ENCODE measurements at places on chromosomes 12 and 14.
A peak's percentile ranks its signal among the peaks of the same experiment; 100 is the strongest.

DNA sequence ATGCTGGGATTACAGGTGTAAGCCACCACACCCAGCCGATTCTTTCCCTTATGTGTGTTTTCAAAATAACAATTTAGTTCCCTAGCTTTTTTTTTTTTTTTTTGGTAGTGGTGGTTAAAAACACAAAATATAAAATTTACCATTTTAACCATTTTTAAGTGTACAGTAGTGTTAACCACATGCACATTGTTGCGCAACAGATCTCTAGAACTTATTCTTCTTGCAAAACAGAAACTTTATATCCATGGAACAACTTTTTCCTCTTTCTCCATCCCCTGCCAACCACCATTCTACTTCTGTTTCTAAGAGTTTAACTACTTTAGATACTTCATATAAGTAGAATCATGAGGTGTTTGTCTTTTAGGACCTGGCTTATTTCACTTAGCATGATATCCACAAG is 1.1 kb upstream of the NDUFA12 start:
- no peak for DNase-seq

GRCh38 chr14:21868442-21869046 is 194.9 kb upstream of the OR4E1 start:
- peak; percentile 41 for DNase-seq

- peak; percentile 22 for DNase-seq
These were observed 378.7 kb downstream of the PRKD1 start for GRCh38 chr14:29548948-29549370.

- no peak for DNase-seq
These were observed 70.6 kb downstream of the C14orf132 start for GRCh38 chr14:96109596-96110355.

- DNase-seq, result no peak
These were observed 65.1 kb upstream of the SRSF5 start for GRCh38 chr14:69701857-69702256.

DNA sequence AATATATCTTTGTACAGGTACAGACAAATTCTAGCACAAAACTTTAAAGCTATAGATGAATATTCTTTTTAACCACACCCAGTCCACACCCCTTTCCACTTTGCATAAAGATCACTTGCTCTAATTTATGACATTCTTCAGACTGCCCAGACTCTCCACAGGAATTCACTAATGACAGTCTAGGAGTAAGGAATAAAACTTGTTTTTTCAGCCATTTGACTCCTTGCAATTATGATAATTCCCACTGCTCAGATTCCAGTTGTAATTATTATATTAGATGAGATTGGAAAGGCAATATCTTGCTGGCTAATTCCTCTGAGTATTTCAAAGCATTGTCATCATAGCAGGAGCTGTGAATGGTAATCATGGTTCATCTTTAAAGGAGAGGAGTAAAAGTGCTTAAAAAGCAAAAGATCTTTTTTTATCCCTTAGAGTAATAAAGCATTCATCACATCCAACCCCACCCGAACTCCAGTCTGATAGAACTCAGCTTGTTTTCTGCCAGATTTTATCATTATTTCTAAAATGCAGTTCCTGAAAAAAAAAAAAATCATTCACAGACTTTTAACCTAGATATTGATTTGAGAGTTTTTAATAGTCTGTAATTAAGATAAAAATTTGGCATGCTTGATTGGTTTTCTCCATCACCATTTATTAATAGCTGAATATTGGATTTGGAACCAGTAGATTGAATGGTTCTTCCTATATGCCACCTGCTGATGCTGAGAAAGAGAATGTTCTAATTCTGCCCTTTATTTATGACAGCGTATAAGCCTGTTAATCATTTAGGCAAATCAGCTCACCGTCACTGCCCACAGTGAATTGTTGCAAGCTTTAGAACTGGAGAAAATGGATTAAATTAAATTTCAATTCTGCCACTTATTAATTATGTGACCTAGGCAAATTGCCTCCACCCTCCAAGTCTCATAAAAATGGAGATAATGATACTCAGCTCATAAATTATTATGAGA is 93.9 kb upstream of the RASSF8 start:
- no peak for DNase-seq

- peak; percentile 44 for DNase-seq
These were observed 102.7 kb upstream of the TBX5 start for GRCh38 chr12:114508529-114509129.

DNA sequence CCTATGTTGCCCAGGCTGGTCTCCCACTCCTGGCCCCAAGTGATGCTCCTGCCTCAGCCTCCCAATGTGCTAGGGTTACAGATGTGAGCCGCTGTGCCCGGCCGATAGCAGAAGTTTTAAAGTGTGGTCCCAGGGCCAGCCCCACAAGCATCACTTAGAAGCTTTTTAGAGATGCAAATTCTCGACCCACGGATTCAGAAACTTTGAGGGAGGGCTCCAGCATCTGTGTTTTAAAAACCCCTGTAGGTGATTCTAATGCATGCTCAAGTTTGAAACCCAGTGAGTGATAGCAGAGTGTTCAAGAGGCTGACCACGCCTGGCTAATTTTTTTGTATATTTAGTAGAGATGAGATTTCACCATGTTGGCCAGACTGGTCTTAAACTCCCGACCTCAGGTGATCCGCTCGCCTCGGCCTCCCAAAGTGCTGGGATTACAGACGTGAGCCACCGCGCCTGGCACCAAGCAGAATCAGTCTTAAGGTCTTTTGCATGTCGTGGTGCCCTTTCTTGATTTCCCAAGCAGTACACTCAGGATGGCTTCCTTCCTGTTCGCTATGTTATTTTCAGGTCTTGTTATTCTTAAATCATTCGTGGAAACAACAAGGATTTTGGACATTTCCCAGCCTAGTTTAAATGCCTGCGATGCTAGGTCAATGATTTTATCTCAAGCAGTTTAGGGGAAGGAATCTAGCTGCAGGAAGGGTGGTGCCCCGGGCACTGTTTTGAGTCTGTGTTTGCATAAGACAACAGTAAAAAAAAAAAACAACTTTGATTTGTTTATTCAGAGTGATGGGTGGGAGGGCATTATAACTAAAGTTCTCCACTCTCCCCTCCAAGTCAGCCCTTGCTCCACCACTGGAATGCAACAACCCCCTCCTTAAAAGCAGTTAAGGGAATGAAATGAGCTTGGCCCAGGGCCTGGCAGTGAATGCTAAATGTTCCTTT is 9.2 kb upstream of the RILPL2 start:
- DNase-seq, result no peak

- DNase-seq, result peak; percentile 33
These were observed 57.9 kb downstream of the TRPV4 start for GRCh38 chr12:109775172-109775881.

DNA sequence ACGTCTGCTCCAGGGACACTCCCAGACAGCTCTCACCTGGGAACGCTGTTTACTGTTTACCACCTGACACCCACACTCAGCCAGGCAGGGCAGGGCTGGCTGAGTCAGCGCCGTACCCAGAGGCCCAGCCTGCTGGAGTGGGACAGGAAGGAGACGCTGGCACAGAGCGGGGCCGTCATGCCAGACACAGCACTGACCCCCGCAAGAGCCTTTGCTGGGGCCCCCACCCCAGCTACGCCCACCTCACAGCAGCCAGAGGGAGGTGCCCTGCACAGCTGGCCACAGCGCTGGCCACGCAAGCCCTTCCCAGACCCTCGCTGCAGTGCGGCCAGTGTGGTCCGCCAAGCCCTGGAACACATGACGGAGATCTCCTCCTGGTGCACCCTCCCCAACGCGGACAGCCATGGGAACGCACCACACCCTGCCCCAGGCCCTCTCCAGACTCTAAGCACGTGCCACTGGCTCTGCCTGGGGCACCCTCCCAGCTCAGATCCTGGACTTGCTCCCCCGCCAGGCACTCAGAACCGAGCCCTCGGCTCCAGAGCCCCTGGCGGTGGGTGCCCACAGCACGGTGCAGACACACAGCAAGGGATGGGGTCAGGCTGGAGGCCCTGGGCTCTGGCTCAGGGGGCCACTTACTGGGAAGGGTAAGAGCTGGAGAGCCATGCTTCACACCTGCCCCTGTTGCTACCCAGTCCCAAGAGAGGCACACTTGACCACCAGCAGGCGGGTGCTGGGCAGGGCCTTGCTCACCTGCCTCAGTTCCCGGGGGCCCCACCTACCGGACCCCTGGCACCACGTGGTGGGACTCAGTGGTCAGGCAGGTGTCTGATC is 5.7 kb downstream of the AHNAK2 start:
- DNase-seq, result peak; percentile 64

DNA sequence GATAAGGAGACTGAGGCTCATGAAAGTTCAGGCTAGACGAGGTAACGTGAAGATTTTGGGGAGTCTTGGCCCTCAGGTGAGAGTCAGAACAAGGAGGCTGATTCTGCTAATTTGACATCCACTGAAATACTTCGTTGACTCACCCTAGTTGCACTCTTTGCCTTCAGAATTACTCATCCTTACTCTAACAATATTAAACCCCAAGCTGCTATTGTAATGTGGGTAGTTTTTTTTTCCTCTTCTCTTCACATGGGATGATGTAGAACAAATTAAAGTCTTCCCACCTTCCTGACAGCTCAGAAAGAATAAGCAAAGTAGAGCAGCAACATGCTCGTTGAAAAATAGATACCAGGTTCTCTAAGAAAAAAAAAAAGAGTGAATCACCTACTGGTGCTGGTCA is 22.0 kb upstream of the SRRM4 start:
- DNase-seq, result no peak

DNA sequence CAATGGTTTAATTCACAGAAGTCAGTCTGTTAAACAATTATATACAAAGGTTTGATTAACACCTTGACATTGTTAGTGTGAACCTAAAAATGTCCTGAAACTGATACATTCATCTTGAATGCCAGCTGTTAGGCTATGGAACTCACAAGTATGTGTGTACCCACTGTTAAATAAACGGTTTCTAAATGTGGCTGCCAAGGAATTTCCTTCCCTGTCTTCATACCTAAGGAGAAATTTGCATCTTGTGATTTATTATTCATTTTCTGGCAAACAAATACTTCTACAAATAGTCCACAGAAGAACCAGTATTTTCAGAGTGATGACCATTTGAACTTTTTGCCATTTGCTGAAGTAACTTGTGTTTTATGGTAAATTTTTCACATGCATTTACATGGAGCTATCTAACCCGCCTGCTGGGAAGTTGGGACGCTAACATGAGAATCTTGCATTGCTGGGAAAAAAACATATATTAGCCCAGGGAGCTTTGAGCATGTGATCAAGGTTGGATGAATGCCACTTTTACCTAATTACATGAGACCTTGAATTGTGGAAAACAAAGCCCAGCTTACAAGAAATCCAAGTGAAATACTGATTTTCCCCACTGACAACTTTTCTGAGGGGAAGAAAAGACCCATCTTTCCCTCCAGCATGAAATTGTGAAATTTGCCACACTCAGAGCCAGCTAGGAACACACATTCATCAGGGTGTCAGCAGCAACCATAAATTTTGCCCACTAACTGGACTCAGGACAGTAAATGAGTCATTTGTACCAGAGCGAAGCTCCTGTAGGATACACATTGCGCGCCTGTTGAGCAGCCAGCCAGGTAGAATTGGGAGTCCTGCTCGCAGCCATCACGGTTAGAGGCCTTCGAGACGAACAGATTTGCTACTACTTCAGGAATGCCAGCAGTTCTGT is 118.0 kb downstream of the KICS2 start:
- no peak for DNase-seq

- no peak for DNase-seq
These were observed 9.6 kb downstream of the SUSD6 start for GRCh38 chr14:69620981-69621380.

DNA sequence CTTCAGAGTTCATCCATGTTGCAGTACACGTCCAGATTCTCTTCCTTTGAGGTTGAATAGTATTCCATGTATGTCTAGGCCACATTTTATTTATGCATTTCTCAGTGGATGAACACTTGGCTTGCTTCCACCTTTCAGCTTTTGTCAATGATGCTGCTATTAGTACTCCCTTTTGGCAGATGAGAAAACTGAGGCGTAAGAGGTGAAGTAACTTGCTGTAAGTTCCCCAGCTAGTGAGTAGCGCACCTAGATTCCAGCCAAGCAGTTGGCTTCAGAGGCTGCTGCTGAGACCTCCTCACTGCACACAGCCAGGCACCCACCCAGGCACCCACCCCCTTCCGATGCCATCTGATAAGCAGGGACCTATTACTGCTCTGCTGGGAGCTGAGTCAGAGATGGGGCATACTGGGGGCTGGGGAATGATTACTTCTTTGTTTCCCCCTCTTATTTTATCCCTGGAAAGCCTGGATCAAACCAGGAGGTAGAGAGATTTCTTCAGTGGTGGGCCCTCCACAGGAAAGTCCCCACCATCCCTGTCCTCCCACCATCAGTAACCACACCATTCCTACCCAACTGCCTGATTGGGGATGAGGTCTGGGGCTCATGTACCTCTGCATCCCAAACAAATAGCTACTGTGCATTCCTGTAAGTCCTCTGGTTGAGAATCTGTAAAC is 234.6 kb downstream of the PCNX1 start:
- no peak for DNase-seq

GRCh38 chr14:57071639-57072038 is 197.1 kb downstream of the EXOC5 start:
- DNase-seq, result no peak

- DNase-seq, result no peak
These were observed 12.5 kb upstream of the KRT82 start for GRCh38 chr12:52418576-52419110.

DNA sequence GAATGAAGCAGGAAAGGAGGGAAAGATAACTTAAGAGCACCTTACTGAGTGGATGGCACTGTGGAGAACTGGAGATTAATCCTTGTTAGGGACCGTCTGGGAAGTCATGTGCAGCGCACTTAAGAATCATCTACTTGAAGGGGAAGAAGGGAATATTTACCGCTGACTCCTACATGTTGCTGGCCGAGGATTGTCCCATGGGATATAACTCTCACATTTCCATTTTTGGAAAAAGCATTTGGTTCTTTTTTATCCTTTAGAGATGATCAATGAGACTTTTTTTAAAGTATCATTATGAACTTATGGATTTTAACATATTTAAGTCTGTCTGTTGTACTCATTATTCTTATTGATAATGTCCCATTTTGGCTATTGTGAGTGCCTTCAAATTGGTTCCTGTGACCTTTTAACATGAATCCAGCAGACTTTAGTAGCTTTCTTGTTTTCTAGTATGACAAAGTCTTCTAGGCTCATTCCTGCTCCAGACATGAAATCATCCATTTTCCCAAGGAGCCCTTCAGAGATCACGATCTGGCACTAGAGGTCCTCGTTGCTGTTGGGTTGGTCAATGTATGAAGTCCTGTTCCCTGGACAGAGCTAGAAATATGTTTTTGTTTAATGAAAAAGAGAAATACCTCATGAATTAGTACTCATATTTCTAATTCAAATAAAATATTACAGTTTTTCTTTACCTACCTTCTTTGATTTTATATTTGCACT is 20.2 kb upstream of the FAM234B start:
- no peak for DNase-seq
